AG04450 (cell line): ENCODE measurements at places on chromosomes 5 and 9.
A peak's percentile ranks its signal among the peaks of the same experiment; 100 is the strongest.

GRCh38 chr5:134029156-134029555 is 24.4 kb upstream of the VDAC1 start:
- peak; percentile 81 for DNase-seq

GRCh38 chr9:99054581-99054980 is 50.3 kb upstream of the TGFBR1 start:
- no peak for DNase-seq

DNA sequence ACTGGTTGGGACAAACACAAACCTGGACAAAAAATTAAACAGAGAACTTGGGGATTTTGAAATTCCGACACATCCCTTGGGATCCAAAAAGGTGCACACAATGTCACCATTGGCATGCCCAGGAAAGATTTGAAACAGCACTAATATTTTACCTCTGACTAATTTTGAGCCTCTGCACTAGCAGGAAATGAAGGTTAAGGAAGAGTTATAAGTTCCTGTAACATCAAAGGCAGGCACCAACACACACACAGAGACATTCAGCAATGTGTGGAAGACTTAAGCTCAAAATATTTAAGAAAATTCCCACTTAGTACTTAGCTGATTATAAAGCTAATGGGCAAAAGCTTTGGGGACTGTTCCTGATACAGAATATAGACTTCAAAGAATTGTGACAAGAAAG is 247.0 kb downstream of the CDH9 start:
- DNase-seq: no peak

DNA sequence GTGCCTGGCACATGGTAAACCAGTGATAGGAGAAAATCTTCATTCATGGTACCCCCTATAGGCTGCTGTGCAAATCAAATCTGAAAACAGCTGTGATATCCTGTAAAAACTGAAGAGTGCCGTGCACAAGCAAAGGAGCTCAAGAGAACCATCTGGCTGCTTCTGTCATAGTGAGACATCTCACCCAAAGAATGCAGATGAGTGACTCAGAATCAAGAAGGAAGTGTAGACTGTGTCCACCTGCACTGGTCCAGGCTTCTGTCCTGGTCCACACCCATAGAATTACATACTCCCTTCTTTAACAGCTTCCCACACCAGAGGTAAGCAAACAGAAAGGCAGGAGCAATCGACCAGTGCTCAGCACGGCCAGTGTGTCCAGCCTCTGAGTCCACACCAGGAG is 195.9 kb downstream of the ASTN2 start:
- DNase-seq: no peak

- DNase-seq: no peak
Measured at GRCh38 chr5:133159543-133159942, 107.7 kb downstream of the HSPA4 start.

- no peak for DNase-seq
Measured at GRCh38 chr5:146337928-146338327, 711 bp upstream of the POU4F3 start.

DNA sequence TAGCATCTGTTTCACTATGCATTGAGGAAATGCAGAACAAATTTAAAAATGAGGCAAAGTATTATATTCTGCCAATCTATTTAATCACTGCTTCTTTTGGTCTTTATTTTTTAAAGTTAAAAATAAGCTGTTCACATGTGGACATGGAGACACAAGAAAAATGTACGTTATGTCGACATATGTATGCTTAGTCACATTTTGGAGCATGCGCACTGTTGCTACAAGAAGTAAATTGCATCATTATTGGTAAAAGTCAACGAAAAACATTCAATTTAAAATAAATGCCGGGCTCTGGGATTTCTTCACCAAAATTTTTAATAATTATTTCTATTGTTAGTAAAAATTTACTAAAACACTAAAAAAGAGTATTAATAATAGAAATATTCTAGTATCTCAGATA is 876.3 kb upstream of the CTNND2 start:
- DNase-seq: no peak
